ENCODE measurements at places on chromosomes 4 and X.

GRCh38 chr4:150119492-150119891 is 41.2 kb downstream of the DCLK2 start:
- DNase-seq, result no peak

DNA sequence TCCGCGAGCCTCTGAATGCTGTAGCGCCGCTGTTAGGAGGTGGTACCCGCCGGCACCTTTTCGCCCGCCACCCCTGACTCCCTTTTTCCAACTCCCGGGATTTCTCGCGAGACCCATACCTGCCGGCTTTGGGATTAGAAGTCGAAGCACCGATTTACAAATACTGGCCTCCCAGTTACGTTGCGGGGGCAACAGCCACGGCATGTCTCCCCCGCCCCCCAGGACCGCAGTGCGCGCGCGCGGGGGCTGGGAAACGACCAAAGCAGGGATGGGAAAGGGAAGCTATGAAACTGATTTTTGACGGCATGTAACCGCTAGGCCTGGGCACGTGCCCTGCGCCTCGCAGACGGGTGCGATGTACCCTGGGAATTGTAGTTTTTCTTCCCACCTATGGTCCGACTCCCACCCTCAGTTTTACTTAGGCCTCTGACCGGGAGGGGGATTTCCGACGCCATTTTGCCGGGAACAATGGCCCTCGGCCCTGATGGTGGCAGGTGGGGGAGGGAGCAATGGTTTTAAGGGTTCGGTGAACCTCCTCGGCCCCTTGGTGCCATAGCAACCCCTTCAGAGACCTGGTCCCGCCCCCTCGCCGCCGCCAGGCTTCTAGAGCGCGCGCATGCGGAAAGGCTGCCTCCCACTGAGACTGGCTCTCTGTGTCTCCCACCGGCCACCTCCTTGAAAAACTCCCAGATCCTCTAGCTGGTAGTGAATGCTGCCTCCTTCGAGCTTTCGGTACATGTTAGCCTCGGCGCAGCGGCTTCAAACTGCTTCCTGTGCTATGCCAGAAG is 772 bp upstream of the WNK3 start:
- DNase-seq, result no peak

GRCh38 chr4:176400816-176401461 is 81.2 kb downstream of the SPCS3 start:
- no peak for DNase-seq

DNA sequence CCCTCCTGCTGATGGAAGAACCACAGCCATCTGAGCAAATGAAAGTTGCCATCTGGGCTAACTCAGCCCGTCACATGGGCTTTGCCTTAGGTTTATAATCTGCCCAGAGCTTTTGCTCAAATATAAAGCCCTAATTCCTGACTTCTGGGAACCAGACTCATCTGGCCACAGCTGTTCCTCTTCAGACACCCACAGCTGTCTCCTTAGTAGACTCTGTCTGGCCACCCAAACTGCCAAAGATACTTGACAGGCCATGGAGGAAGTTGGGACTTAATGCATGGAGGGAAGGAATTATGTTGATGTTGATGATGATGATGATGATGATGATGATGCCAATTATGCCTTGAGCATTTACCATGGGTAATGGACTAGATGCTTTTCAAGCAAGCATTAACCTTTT is 8.0 kb downstream of the LGI2 start:
- DNase-seq, result no peak

- no peak for DNase-seq
Measured at GRCh38 chr4:41504167-41504818, 33.7 kb upstream of the LIMCH1 start.

GRCh38 chr4:30945586-30945985 is 225.4 kb downstream of the PCDH7 start:
- no peak for DNase-seq

DNA sequence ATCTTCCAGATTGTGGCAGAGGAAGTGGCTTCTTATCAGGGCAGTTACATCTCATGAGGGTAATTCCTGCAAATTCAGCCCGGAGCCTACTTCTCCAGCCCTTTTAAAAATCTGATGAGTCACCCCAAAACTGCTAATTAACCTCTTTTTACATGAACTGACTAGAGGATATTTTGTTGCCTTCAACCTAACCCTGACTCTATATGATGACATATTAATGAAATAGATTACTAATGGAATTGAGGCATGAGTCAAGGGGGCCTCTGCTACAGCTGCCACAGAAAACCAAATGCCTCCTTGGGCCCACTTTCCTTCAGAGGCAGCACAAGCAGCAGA is 72.5 kb downstream of the QRFPR start:
- no peak for DNase-seq

- no peak for DNase-seq
Measured at GRCh38 chr4:139934708-139935195, 219.2 kb downstream of the MAML3 start.

GRCh38 chr4:56317749-56318148 is 69.5 kb downstream of the AASDH start:
- no peak for DNase-seq

- DNase-seq, result peak; percentile 5
Measured at GRCh38 chrX:49172280-49172780, 632 bp downstream of the PLP2 start.

GRCh38 chr4:122005064-122005755 is 53.4 kb upstream of the TRPC3 start:
- DNase-seq, result no peak

- no peak for DNase-seq
Measured at GRCh38 chr4:134216411-134216810, 14.8 kb upstream of the PABPC4L start.

- DNase-seq, result no peak
Measured at GRCh38 chr4:15063341-15063740, 61.1 kb downstream of the CPEB2 start.

GRCh38 chr4:99564921-99565320 is 1.1 kb upstream of the TRMT10A start:
- DNase-seq, result no peak

GRCh38 chr4:128907981-128908380 is 98.5 kb downstream of the JADE1 start:
- DNase-seq, result no peak

GRCh38 chrX:105869701-105870100 is 47.4 kb downstream of the NRK start:
- DNase-seq, result no peak

Data from cortex of kidney (tissue), 1 donor.